ENCODE measurements at places on chromosomes 7 and 10.

- no peak for DNase-seq
These were observed 1.9 kb upstream of the TRDMT1 start for GRCh38 chr10:17203416-17203815.

DNA sequence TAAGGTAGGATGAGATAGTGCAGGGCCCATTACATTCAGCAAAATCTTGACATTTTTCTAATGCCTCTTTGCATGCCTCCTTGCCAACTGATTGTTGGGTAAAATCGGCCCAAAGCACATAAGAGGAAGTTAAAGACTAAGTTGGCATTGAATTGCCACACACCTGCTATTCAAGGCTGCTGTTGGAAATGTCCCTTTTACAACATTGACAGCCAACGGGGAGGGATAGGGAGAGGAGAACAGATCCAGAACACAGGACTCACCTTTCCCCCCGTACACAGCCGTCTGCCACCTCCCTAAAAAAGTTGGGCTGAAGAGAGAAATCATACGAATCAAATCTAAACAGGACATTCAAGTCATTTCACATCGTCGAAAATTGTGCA is 695 bp downstream of the FAM237B start:
- DNase-seq = no peak

- no peak for DNase-seq
These were observed 148.8 kb downstream of the MAGI2 start for GRCh38 chr7:79304711-79305110.

DNA sequence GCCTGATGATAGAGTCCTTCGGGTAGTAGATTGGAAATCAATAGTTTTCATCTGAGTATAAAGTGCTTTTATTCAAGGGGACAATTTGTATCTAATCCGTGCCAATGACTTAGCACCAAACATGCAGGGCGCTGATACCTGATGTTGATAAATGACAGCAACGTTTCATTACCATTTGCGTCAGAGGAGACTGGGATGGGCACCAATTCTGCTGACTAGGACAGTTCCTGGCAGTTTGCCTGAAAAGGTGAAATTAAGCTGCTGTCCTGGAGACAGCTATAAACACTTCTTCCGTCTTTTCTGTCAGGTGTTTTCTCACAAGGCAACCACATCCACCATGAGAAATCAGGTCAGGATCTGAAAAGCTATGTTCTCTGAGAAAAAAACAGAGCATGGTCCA is 1136.4 kb downstream of the TYW1 start:
- DNase-seq = no peak

DNA sequence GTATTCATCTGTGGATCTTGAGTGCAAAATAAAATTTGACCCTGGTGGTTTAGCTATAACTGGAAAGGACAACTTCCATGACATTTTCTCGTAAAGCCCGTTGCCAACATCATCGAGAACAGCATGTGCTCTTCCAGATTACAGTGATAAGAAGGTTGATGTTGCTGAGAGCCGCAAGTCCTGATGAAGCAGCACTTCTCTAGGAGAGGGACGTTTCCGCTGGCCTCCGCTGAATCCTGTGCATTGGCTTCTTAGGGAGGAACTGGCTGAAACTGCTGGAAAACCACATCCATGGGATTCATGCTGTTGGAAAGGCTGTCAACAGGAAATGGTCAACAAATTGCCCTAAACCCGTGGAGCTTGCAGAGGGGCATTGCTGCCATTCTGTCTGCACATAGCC is 21.4 kb upstream of the ABCB5 start:
- DNase-seq = no peak

DNA sequence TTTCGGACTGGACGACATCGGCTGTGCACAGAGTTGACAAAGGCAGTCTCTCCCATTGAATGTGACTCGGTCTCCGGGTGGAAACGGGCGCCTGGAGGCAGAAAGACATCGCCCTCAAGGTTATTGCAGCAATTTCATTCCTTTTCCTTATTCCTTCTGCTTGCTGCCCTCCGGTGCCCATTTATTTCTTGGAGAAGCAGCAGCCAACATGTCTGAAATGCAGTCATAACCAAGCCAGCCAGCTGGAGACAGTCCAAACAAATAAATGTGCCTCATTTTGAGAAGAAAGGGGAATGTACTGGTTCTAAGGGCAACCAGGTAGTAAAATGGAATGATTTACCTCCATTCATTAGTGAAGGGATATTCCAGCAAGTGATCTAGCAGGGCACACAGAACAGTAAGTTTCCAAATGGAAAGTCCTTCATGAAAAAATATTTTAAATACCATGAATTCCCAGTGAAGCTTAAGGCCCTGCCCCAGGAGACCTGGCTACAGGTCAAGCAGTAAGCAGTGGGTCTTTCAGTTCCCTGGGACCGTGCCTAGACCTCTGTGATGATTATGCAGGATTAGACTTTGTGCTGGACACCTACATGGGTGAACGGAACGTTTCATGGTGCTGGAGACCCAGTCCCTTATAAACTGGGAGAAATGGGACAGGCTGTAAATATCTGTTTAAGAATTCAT is 86.6 kb downstream of the ABLIM1 start:
- DNase-seq = no peak

GRCh38 chr10:125097409-125098070 is 62.8 kb downstream of the CTBP2 start:
- DNase-seq = no peak

DNA sequence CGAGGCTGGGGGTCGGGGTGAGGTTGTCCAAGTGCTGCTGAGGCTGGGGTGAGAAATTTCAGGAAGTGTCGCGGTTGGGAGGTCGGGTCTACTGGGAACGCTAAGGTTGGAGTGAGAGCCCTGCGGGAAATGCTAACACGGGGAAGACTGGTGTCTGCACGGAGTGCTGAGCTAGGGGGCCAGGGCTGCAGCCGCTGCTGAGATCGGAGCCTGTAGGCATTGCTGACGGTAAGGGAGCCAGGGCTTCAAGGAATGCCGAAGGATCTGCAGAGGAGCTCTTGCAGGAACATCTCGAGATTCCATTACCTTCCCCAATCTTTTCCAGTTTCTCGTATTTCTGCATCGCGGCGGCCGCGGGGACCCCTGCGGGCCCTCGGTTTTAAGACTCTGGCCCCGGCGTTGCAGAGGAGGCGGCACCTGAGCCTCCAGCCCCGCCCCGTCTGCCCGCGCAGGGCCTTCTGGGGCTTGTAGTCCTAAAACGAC is at the start of gene CDK5:
Gene CDK5 (minus strand): TSS at position 392 of the 483 bp plus-strand sequence. CDS start 49 bp downstream, at position 343.
- DNase-seq = no peak

- DNase-seq = peak; percentile 24
These were observed 491.7 kb downstream of the ARL4A start for GRCh38 chr7:13179011-13179582.

Measured in A673 (cell line).